ENCODE measurements at places on chromosomes 5 and 9.

GRCh38 chr5:58406394-58406793 is 53.5 kb downstream of the PLK2 start:
- no peak for DNase-seq

- DNase-seq = no peak
Observed at GRCh38 chr5:164207646-164208045, 702.2 kb downstream of the MAT2B start.

GRCh38 chr9:130977811-130978221 is 31.2 kb upstream of the LAMC3 start:
- no peak for DNase-seq

GRCh38 chr5:3392306-3392939 is 203.2 kb upstream of the IRX1 start:
- peak; percentile 57 for DNase-seq

GRCh38 chr9:16627967-16628366 is 242.5 kb downstream of the BNC2 start:
- DNase-seq = peak; percentile 63

DNA sequence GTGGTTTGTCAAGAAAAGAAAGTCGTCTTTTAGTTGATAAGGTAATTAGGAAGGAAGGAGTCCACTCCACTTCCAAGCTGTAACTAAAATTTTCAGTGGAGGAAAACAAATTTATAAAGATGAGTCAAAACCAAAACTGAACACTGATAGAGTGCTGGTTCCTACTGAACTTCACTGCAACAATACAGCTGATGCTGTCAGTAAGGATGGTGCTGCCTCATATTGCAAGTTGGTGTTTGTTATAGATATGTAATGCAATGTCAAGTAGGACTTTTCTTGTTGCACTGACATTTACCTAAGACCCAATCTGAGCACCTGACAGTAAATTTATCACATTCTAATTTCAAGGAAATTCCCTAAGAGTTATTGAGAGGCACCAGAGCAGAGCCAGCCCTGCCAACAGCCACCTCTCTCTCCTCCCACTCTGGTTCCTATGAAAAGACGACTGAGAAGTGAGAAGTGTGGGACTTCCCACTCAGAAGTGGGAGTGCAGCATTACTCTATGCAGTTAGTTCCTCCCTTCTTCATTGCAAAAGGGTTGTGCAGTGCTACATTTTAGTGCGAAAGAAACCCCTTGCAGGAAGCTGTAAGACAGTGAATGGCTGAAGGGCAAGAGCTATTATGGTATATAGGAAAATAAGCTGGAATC is 350.8 kb downstream of the NFIB start:
- no peak for DNase-seq

- no peak for DNase-seq
Observed at GRCh38 chr5:20353499-20353898, 365.5 kb upstream of the CDH18 start.

DNA sequence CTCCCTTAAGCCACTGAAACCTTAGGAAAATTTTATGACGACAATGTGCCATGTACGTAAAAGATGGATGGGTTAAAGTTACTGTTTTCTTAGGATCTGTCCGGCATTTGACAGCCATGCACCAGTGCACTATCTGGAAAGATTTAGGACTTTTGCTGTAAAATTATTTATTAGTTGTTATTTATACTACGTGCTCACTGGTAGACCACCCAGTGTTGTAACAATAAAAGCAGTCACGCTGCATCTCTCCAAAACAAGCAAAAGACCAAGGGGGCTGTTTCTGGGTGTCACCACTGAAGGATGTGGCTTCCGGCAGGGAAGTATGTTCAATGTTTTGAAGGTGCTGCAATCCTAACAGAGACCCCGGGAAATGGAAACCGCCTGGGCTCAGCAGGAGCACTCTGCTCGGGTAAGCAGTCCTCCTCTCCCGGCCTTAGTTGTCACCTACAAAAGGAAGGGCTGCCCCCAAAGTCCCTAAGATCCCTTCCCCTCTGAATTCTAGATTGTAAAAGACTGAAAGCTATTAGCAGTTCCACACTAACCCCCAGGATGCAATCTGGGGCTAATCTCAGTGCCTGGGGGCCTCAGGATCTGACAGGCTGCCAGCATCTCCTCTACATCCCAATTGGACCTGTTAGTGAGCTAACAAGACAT is 38.6 kb downstream of the SAXO1 start:
- no peak for DNase-seq

GRCh38 chr5:127572930-127573329 is 55.5 kb downstream of the PRRC1 start:
- no peak for DNase-seq

- DNase-seq = peak; percentile 72
Observed at GRCh38 chr9:135864447-135865049, 42.8 kb downstream of the CAMSAP1 start.

GRCh38 chr9:22343218-22343611 is 103.4 kb upstream of the DMRTA1 start:
- no peak for DNase-seq

GRCh38 chr5:168073311-168073710 is 218.1 kb upstream of the WWC1 start:
- no peak for DNase-seq

- no peak for DNase-seq
Observed at GRCh38 chr5:91038180-91038808, 344.8 kb downstream of the ARRDC3 start.

GRCh38 chr5:63306909-63307308 is 655.3 kb downstream of the HTR1A start:
- no peak for DNase-seq

Data from AG08396 (cell line).